M059J (cell line): ENCODE measurements at places on chromosomes 6 and 20. TPM values are rescaled to one million over a fixed set of nuclear protein-coding genes. Genes with fewer than 3 reads are reported as not detected.

Gene EHMT2
- total RNA-seq = 51.0 and 73.4 TPM in 2 replicates

Gene XKR7
- total RNA-seq = 0.05 TPM in 1 of 2 replicates, not detected in the other

Gene CNR1
- total RNA-seq = 0.64 and 1.7 TPM in 2 replicates

- DNase-seq = no peak
These were observed 46.7 kb downstream of the DNAAF9 start for GRCh38 chr20:3360752-3361151.

Gene RAET1L
- total RNA-seq = 0.42 TPM in 1 of 2 replicates, not detected in the other

Gene ZSCAN26
- 18.0 and 30.6 TPM in 2 replicates for total RNA-seq

DNA sequence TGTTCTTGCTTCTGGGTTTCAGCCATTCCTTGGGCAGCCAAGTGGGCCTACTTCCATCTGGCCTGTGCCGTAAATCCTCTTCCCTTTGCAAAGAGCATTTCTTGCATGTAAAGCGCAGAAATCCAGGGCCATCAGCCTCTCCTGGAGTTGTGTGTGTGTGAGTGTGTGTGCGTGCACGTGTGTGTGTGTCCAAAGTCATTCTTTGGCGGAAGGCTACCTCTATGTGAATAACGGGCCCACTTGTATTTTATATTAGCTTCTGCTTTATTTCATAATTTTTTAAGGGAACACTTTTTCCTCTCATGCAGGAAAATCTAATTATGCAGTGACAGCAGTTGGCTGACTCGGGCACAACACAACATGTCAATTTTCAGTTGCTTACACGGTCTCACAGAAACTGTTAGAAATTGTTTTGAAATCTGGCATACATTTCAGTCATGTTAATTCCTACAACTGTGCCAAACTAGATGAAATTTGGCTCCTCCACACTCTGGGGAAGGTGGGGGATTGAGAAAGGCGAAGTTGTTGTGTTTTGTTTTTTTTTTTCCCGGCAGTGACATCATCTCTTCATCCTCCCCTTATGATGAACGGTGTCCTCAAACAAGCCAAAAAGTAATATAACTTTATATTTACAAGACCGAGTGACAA is 223.7 kb upstream of the TSHZ2 start:
- no peak for DNase-seq

Gene LHFPL5
- not detected in 2 replicates for total RNA-seq

GRCh38 chr6:120473804-120474203 is 860.5 kb downstream of the TBC1D32 start:
- no peak for DNase-seq

DNA sequence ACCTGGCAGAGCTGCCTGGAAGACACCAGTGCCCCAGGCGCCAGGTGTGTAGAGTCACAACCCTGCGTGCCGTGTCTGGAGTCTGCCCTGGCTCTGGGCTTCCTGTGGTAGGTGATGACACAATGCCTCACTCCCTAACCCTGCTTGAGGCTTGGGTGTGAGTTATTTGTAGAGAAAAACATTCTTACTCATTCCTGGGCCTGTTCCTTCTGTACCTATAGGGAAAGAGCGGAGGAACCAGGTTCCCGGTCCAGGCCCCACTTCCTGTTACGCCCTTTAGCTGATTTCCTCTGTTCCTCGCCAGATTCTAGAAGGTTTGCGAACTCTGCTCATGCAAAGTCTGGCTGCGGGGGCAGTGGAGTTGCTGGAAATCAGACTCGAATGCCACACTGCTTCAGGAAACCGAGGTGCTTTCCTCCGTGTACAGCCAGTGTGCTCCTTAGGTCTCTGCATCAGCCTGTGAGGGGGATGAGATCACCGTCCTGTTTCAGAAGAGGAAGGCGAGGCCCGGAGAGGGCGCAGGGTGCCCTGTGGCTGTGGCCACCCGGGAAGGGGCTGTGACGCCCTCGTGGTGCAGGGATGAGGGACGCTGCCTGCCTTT is 67.1 kb upstream of the DUSP22 start:
- DNase-seq = no peak

Gene MYT1
- not detected in 2 replicates for total RNA-seq

- DNase-seq = peak; percentile 95
These were observed 56.3 kb upstream of the ANKEF1 start for GRCh38 chr20:9978397-9979004.

DNA sequence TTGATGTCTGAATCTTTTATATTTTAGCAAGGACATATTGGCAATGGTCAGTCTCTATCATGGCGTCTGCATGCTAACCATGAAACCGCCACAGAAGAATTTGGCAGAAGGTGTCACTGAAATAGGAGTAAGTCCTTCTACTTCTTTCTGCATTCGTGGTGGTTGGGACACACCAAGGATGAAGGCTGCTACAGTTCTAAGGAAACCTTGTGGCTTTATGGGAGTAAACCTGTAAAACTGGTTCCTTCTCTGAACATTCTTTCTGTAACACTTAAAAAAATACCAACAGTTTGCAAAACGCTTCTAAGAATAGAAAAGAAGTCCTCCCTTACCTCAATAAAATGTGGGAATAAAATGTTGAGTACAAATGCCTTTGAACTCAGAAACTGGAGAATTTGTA is 195.3 kb downstream of the SLC24A3 start:
- DNase-seq = peak; percentile 33

Gene EDN1
- 12.5 and 16.4 TPM in 2 replicates for total RNA-seq

Gene DLK2
- 1.3 and 3.4 TPM in 2 replicates for total RNA-seq

DNA sequence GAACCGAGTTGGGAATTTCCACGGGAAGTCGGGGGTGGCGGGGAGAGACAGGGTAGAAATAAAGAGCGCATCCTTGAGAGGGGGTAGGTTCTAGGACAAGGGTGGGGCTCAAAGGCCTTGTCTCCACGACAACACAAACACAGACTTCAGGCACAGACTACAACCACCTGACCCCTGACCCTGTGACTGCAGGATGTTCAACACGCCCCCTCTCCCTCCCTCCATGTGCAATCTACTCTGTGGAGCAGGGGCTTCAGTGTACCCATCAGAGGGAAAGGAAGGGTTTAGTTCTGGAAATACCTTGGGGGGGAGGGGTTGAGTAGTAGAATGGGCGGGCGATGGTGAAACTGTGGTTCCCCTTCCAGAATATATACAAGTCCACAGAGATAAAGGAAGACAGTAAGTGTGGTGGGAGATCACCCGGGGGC is 651 bp upstream of the TAPBP start:
- DNase-seq = peak; percentile 94

- no peak for DNase-seq
These were observed 52.5 kb downstream of the ARHGAP18 start for GRCh38 chr6:129657483-129657882.

DNA sequence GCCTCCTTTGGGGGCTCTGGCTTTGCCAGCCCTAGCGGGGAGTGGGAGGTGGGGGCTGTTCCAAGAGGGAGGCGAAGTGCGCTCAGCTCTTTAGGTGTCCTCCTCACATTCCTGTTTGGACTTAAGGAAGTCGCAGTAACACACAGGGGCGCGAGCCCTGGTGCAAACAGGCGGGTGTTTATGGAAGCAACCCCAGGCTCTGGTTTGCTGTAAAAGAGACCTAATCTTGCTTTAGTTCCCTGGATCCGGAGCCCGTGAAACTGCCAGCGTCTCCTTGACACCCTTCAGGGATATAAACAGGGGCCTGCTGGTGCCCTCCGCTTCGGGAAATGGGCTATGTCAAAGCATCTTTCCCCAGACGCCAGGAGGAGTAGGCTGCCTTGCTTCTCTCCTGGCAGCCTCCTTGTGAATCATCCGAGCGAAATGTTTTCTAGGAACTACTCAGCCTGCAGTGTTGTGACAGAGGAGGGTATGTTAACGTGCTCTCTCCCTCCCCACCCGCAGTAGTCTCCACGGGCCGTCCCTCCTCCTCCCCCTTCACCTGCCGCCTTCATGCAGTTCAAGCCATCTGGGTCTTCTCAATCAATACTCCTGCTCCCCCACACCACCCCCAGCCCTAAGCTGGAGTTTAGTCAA is 168.0 kb upstream of the LRFN2 start:
- DNase-seq = peak; percentile 78
